ENCODE measurements at places on chromosomes 5 and 9. TPM values are rescaled to one million over a fixed set of nuclear protein-coding genes. Genes with fewer than 3 reads are reported as not detected.

OLFML2A gene
- 1.1 TPM for total RNA-seq

INSL4 gene
- total RNA-seq: not detected

KIF20A gene
- 61.7 TPM for total RNA-seq

ADCY2 gene
- total RNA-seq: not detected

CDKN2B-AS1 gene
- 4.2 TPM for total RNA-seq

ENTPD2 gene
- not detected for total RNA-seq

Data from vein endothelial cell (primary cell).